ENCODE measurements at places on chromosomes 16 and 17.

DNA sequence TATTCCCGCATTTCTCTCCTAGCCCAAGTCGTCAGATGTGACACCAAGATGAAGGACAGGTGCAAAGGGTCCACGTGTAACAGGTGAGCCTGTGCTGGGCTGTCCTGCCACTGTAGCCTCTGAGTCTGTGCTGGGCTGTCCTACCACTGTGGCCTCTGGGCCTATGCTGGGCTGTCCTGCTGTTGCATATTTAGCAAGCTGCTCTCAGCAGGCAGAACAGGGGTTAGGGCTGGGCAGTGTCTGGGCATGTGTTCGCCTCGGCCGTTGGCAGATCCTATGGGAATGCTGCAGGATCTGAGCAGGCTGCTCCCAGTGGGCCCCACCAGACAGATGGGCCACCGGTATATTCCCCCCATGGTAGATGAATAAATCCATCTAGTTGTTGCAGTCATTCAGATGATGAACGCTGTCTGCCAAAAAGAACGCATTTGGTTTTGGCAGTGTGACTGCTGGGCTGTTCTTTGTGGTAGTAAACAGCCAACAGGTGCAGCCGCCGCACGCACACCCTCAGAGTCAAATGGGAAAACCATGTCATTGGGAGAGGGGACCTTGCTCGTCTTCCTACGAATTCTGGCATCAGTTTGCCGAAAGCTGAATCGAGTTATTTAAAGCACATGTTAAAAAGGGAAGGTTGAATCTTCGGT lies 49.2 kb downstream of the CRISPLD2 start:
- DNase-seq, result no peak

GRCh38 chr17:15145621-15146020 lies 119.5 kb downstream of the PMP22 start:
- no peak for DNase-seq

DNA sequence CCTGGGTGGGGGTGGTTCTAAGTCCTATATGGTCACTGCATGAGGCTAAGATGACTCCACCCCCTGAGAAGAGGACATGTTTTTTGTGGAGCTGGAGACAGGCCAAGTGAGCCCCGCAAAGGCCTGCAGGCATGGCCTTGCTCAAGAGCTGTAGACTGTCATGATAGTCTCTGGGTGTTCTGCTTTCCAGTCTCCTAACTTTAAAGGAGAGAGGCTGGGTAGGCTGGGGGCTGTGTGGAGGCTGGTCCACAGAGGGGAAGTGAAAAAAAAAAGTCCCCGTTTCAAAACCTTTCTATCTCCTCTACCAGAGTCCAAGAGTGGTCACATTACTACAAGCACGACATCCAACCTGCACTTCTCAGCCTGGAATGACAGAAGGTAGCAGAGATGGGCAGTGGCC lies 27.1 kb downstream of the CDRT4 start:
- DNase-seq, result no peak

GRCh38 chr17:67411397-67411796 lies 34.3 kb downstream of the PITPNC1 start:
- no peak for DNase-seq

DNA sequence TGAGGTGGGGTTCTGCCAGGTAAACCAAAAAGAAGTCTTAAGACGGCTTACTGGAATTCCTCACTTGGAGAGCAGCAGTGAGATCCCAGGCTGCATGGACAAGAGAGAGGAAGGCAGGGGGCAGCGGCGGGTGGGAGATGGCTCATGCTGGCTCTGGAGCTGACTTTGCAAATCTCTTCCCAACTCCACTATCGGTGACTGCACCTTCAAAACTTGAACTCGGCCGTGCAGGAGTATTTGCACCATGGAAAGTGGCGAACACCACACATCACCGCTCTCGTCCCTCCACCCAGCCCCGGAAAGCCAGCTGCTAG lies 16.7 kb downstream of the CA5A start:
- no peak for DNase-seq

DNA sequence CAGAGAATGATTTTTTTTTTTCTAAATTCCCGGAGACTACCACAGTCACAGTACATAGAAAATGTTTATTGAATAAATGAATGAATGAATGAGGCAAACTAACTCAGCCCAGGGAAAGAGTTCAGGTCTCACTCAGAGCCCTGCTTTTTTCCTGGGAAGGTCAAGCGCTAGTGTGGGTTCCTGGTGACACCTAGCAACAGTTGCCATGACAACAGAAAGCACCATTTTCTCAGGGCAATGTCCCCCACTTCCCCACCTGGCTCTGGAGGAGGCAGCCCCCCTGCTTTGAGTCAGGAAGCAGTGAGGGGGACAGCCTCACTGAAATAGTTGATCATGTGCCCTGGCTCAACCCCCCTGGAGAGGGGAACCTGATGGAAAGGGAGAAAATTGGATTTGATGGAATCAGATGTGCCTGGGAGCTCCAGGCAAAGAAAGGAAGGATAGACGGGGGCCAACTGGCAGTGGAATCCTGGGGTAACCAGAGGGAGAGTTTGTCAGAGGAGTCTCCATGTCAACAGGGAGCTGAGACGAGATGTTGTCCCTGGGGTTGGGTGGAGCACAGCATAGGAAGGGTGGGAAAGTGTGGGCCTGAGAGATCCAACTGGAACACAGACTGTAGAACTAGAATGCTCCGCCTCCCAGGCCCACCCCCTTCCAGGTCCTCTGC lies 242.2 kb upstream of the CCL2 start:
- no peak for DNase-seq

- no peak for DNase-seq
These were observed 32.2 kb upstream of the TMEM220 start for GRCh38 chr17:10762037-10762436.

GRCh38 chr16:68384288-68385161 lies 63.8 kb downstream of the SMPD3 start:
- no peak for DNase-seq

DNA sequence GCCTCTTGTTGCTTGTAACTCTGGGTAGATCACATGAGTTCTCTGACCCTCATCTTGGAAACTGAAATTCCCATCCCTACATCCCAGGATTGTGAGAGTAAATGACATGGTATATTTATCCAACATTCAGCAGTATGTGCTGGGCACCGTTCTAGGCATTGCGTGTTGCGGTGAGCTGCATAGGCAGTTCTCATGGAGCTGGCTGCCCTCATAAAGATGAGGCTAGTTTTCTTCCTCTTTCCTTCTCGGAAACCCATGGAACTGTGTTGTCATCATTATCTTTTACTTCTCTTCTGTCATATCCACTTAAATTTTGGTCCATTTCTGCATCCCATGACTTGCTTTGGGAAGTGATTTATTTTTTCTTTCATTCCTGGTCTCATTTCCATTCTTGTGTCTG lies 17.2 kb downstream of the CMIP start:
- no peak for DNase-seq

- no peak for DNase-seq
These were observed 25.1 kb upstream of the MED13 start for GRCh38 chr17:62090021-62090824.

DNA sequence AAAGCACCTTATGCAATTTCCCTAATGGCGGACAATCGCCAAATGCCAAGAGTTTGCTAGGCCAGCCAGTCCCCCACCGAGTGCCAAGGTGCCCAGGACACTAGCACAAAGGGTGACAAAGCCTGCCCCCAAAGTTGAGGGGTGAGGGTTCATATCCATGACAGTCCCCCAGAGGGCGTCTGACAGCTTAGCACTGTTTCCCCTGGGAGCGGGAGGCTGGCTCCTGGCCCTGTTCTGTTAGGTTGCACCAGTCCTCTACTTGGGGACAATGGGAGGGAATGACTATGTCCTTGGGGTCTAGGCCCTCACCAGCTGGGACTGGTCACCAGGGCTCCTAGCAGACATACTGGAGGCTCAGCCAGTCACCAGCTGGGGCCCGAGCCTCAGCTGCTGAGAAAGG lies 66.9 kb downstream of the MYO18A start:
- DNase-seq, result no peak

GRCh38 chr16:88479793-88480760 lies 27.0 kb downstream of the ZFPM1 start:
- DNase-seq, result no peak

GRCh38 chr17:50866950-50867362 lies 802 bp upstream of the TOB1 start:
- no peak for DNase-seq

- DNase-seq, result no peak
These were observed 152.7 kb upstream of the CDH11 start for GRCh38 chr16:65274566-65274965.

DNA sequence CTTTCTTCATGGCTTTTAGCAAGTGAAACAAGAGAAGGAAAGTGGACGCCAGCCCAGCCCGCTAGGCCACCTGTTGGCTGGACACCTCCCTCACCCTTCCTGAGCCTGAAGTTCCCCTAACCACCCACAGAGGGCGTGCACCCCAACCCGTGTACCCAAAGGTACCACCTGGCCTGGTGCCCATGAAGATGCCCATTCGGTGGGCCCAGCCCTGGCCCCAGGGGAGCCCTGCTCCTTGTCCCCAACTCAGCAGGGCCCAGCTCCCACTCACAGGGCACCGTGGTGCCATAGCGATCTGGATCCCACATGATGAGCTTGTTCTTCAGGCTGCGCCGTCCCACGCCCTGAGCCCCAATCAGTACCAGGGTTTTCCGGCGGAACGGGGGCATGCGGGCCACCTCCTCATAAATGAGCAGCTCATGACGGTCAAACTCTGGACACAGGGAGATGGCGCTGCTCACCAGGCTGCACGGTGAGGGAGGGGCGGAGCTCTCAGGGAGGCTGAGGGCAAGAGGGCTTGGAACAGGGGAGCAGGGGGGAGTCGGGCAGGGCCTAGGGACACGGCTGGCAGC lies 26.8 kb downstream of the MPP2 start:
- DNase-seq, result peak; percentile 9

DNA sequence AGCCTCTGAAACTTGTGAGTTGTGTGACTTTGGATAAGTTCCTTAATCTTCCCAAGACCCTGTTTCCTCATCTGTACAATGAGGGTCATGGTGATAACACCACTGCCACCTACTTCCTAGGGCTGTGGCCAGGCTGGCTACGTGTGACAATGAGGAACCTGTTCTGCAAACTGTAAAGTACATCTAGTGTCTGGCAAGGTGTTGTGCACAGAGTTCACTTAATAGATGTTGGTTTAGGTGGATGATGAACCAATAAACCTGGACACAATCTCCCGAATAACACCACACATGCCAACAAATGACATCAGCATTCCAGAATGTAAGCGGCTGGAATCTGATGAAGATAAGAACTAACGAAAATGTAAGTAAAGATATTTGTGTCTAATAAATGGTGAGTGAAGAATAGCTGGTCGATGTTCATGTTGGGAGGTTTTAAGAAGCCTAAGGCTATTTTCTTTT lies 82.3 kb downstream of the MARCHF10 start:
- DNase-seq, result no peak

DNA sequence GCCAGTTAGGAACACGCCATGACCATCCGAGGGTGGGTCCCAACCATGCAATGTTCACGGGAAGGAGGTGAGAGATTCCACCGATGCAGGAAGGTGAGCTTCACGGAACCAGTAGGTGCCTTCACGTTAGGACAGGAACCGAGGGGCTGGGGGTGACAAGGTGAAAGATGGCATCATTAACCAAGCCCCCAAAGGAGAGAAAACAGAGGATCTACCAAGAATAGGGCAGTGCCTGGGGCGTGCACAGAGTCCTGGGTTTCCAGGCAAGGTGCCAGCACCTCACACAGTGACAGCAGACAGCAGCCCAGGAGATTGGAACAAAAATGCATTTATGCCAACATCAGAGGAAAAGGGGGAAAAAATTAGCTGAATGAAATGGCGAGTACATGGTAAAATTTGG lies 137.9 kb downstream of the GSG1L start:
- DNase-seq, result no peak

All from astrocyte of the spinal cord (primary cell).